DMS79 treated with DMSO at 0.1 percent for 48 hours (cell line): ENCODE measurements at places on chromosomes 7 and 10.

GRCh38 chr10:59817773-59818172, 64.5 kb upstream of the MRLN start:
- no peak for DNase-seq

DNA sequence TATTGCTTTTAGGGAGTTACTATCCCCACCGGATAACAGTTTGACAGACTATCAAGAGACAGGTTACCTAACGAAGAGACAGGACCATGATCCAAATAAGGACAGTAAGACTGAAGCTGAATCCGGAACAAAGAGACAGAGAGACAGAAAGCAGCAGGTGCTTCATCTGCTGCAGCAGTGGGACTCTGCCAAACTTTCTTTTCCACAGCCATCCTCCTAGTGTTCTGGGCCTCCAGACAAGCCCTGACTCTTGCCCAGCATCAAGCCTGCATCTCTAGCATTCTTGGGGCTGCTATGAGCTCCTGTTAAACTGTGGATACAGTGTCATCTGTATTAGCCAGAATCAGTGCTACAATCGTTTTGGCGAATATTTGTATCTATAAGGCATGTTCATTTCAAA, 761.7 kb downstream of the GRID1 start:
- no peak for DNase-seq

DNA sequence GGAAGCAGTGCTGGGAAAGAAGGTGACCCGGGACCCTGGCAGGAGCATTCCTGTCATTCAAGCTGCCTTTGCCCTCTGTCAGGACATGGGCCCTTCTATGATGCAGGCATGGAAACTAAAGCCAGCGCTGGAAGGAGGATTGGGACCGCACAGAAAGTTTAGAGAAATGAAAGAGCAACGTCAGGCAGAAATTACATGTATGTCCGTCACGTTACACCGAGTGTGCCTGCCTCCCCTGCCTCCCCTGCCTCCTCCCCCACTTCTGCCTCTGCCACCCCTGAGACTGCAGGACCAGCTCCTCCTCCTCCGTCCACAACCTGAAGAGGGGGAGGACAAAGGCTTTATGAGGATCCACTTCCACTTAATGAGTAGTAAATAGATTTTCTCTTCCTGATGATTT, 13.9 kb upstream of the PWWP2B start:
- DNase-seq, result no peak

- no peak for DNase-seq
Measured at GRCh38 chr7:7146837-7147236, 35.5 kb upstream of the C1GALT1 start.

GRCh38 chr7:157739650-157740049, 402.8 kb downstream of the DNAJB6 start:
- no peak for DNase-seq

DNA sequence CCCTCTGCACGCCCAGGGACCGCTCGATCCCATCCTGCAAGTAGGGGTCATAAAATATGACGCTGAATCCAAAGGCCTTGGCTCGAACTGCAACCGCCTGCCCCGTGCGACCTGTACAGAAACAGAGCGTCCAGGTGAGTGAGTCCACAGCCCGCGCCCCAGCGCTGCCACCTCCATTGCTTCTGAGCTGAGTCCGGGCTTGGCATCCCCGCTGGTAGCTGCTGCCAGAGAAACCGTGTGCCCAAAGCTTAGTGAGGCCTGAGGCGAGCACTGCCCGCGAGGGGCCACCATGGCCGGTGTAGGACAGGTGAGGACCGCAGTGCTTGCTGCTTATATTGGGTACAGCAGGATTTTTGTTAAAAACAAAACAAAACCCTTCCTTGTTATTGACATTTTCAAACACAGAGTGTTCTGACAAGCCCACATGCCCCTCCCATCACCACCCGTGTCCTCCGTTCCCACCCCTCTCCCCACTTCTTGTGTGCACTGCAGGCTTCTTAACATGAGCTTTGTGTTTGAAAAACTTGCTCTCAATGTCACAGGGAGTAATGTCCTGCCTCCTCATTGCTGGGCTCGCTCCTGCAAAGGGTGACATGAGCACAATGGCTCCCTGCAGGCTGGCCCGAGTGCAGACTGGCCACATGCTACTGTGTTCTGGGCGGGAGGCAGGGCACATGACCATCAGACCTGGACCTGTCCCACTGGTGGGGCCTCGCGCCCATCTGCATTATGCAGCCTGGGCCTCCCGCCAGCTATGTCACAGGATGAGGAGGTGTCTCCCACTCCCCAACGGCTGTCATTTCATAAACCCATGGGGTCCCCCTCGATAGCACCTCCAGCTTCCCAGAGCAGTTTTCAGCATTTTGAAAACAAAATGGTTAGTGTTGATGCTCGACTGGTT, 52.9 kb downstream of the ZRANB1 start:
- DNase-seq, result no peak

DNA sequence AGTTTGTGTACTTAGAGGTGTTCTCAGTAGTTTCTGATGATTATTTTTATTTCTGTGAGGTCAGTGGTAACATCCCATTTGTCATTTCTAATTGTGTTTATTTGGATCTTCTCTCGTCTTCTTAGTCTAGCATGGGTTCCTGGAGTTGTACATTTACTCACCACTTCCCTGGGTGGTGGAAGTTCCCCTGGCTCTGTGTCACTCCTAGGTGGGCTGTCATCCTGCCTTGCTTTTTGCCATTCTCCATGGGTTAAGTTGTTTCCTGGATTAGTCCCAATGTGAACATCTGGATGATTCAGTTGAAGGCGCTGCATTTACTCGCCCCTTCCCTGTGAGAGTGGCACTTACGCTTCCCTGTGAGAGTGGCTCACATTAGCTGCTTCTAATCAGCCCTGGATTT, 48.2 kb downstream of the GSAP start:
- no peak for DNase-seq

GRCh38 chr7:93245525-93246432, 13.6 kb downstream of the VPS50 start:
- DNase-seq, result no peak

DNA sequence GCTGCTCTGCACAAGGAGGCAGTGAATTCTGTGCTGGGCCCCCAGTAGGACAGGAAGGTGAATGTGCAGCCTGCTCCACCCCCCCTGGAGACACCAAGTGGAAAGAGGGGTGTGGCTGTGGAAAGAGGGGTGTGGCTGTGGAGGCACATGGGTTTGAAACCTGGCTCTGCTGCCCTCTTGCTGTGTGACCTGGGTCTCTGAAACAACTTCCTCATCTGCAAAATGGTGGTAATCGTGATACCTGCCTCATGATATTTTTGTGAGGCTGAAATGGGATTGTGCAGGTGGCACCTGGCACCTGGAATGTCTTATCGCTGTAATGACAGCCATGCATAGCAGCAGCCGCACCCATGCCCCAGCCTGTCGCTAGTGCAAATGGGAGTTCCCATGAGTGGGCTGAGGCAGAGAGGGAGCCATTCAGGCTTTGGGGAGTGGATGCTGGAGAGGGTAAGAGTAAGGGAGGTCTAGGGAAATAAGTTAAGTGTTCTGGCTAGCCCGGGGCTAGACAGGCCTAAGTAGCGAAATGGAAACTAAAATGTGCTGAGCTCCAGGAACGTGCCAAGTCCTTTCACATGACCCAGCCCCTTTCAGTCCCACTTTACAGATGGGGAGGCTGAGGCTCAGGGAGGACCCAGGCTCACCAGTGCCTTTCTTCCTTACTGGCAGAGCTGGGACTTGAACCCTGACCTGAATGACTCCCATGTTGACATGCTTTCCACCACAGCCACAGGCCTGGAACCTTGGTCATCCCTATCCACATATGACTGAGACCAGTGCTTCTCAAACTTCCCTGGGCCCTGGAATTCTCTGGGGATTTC, 35.0 kb downstream of the C10orf105 start:
- no peak for DNase-seq

GRCh38 chr7:921581-922333, 32.7 kb downstream of the ADAP1 start:
- no peak for DNase-seq

DNA sequence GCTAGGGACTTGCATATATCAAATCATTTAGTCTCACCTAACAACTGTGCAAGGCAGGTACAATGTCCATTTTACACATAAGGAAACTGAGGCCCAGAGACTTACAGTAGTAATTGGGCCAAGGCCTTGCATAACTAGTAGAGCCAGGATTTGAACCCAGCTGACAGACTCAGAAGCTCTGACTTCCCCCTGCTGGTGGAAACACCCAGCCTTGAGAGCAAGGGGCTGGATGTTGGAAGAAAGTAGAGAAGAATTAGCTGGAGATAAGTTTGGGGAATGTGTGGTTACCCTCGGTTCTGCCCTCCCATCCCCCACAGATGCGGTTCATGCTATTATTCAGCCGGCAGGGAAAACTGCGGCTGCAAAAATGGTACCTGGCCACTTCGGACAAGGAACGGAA, 2.0 kb downstream of the AP1S1 start:
- DNase-seq, result no peak

- DNase-seq, result no peak
Measured at GRCh38 chr10:62099299-62099698, 169.3 kb downstream of the RTKN2 start.

GRCh38 chr7:69799048-69799697, 200.9 kb downstream of the AUTS2 start:
- DNase-seq, result no peak

- DNase-seq, result no peak
Measured at GRCh38 chr10:126036515-126036914, 140.2 kb downstream of the FANK1 start.

- DNase-seq, result peak; percentile 43
Measured at GRCh38 chr7:69599286-69599954, 1.1 kb downstream of the AUTS2 start.

DNA sequence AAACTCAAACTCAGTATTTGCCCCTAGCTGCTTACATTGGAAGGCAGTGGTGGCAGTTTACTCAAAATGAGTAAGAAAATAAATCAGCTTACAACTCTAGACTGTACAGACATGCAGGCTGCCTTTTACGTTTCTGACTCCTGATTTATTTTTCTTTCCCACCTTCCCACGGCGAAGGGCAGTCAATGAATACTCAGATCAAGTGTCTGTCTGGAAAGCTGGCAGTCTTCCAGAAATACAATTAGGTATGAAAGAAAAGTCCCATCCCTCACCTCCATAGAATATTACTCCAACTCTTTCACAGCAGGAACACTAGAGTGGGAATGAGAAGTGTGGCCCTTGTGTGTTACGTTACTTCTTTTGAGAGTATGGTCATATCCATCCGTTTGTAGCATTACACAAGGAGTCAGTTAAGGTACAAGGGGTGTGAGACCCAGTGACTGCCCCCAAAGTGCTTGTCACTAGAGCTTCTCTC, 1.3 kb upstream of the PAPSS2 start:
- peak; percentile 1 for DNase-seq

GRCh38 chr10:48974510-48975156, 35.0 kb upstream of the LRRC18 start:
- no peak for DNase-seq

- DNase-seq, result no peak
Measured at GRCh38 chr7:111137296-111138192, 46.6 kb downstream of the LRRN3 start.

GRCh38 chr7:50648076-50648475, 82.9 kb upstream of the DDC start:
- no peak for DNase-seq
